NCI-H774 (cell line): ENCODE measurements at places on chromosomes 4 and X.

DNA sequence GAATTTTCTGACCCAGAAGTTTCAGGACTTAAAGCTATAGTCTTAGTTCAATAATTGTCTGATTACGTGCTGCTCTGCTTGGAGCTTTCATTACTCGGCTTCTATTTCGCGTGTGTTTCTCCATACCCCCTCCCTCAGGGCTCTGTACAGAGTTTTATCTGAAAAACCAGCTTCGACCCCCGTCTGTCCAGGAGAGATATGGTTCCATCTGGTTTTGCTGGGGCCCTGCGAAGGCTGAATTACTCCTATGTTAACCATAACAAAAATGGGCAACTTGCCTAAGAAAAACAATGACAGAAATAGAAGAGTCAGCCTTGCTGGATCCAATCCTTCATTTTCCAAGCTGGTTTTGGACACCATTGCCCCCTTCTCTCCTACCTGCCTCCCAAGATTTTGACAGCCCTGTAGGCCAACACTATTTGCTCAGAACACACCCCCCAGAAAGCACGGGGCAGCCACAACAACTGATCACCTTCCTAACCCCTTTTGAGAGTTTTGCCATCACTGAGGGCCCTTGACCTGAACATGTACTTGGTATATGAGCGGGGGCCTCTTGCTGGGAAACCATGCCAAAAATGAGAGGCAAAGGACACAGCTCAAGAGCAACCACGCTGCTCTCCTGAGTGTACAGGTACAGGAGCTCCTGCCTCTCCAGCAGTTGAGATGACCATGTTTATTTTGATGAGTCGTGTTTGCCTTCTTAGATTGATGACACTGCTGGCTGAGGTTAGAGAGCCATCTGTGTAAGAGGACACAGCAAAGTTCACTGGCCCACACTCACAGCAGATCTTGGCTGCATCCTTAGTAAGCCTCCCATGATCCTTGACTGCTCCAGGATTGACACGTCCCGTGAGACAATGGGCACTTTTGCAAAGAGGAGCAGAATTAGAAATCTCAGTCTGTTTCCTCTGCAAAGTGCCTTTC lies 36.2 kb upstream of the ATP6AP2 start:
- no peak for DNase-seq

- DNase-seq, result peak; percentile 1
These were observed 81.4 kb downstream of the CEP44 start for GRCh38 chr4:174365018-174365587.

DNA sequence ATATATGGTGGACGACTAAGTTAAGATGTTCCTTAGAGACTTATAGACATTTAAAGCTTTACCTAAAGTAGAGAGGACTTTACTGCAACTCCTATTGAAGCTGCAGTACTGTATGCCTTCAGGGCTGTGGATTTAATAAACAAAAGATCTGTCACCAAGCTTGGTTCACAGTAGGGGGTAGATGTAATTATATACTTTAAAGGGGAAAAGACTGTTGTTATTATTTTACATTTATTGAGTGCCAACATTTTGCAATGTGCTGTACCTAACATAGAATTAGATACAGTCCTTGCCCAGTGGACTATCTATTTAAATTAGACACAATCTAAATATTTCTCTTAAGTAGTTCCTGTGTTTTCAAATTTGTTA lies 67.2 kb downstream of the SLIT2 start:
- no peak for DNase-seq

DNA sequence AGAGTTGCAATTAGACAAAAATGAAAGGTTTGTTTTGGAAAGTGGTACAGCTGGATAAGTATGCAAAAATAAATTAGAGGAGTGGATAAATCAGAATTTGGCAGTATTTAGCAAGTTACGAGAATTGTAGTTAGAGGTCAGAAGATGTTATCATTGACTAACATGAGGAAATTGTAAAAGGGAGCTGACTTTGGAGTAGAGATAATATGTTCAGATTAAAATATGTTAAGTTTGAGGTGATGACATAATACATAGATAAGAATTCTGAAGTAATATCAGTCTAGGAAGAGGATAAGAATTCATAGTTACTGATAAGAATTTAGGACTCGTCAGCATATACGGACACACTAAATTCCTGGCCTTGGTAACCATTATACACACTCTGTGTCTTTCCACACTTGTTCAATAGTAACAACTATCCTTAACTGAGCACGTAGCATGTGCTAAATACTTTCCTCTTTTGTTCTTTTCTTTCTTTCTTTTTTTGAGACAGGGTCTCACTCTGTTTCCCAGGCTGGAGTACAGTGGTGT lies 4.1 kb upstream of the EPGN start:
- DNase-seq, result no peak

DNA sequence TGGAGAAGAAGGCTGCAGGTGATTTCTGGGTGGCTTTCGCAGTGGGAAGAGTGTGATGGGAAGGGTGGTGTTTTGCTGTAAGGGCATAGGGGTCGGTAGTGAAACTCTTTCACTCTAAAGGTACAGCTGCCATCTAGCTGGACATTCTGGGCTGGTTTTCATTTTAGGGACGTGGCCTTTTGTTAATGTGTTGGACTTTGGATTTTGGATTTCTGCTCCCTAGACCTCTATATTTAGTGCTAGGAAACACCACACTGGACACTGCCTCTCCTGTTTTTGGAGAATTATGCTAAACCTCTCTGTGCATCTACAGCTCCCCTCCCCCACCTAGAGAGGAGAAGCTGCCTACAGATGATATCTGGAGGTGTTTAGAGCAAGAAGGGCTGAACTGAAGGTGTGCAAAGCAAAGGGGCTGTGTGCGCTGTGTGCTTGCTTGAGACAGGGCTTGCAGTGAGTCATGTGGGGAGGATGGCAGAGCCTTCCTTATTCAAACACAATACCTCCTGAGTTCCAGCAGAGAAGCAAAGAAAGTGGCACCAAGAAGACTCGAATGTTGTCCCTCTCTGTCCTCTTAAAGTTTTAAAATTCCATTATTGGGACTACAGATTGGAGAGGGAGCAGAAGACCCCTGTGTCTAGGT lies 47.9 kb downstream of the STARD8 start:
- no peak for DNase-seq

- DNase-seq, result no peak
These were observed 18.5 kb downstream of the SPATA18 start for GRCh38 chr4:52069571-52069970.

DNA sequence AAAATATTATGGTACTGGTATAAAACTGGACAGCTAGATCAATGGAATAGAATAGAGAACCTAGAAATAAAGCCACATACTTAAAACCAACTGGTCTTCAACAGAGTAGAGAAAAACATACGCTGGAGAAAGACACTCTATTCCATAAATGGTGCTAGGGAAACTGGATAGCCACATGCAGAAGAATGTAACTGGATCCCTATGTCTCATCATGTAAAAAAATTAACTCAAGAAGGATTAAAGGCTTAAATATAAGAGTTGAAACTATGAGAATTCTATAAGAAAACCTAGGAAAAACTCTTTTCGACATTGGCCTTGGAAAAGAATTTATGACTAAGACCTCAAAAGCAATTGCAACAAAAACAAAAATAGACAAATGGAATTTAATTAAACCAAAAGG lies 114.6 kb downstream of the PCDH18 start:
- no peak for DNase-seq

- no peak for DNase-seq
These were observed 96.6 kb downstream of the SORCS2 start for GRCh38 chr4:7288751-7289523.

- DNase-seq, result no peak
These were observed 11.3 kb upstream of the CD99 start for GRCh38 chrX:2679534-2680485.

- no peak for DNase-seq
These were observed 637 bp downstream of the MAMLD1 start for GRCh38 chrX:150363561-150364346.

DNA sequence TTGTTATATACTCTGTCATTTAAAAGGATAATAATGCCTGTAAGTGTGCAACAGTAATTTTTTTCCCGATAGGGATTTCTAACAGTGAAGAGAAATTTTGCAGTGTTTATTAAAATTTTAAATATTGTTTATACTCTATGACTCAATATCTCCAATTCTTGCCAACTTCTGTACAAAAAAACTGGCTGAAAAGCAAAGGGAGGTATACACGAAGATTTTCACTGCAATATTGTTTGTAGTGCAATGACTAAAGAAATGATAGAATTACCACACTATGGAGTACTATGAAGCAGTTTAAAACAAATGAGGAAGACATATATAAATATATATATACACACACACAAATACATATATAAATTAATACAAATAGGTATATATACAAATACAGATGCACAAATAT lies 187.9 kb upstream of the IL15 start:
- DNase-seq, result no peak

DNA sequence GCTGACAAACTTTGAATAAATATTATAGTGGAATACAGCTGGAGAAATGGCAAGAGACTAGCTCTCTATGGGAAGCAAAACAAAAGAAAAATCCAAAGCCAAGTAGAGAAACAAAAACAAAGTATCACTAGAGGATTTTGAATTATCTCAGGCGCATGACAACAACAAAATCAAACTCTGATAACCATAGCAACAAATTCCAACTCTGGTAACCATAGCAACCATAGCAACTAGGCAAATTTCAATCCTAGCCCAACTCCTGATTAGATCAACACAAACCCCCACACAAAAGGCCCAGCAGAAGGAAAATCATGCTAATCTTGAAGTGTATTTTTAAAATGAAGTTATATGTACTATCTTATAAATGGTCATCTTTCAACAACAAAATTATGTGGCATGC lies 98.4 kb upstream of the MAGEE2 start:
- DNase-seq, result no peak

DNA sequence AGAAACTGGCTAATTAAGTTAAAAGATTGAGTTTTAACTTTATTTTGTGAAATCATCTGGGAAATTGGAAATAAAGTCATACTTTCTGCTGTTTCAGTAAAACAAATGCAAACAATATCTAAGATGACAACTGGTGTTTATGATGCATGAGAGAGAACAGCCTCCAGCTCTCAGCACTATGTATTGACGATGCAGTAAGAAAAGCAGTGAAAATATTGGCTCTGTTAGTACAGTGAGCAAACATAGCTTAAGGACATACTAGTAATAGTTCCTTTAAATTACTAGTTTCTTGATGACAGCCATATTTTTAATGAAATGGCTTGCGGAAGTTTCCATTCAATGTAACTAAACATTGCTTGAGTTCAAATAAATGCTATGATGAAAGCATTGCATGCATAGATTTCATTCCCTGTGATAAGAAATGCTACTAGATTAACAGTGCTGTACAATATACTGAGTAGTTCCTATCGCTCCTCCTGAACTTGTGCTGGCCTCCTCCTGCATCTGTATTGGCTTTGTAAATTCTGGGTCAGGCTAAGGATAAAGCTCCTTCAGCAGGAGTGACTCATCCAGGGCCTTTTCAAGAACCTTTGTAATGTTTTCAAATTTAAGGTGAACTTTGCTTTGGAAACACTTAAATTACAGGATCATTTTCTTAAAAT lies 11.6 kb downstream of the ARHGAP24 start:
- DNase-seq, result no peak
